ENCODE measurements at places on chromosomes 12 and 14.

DNA sequence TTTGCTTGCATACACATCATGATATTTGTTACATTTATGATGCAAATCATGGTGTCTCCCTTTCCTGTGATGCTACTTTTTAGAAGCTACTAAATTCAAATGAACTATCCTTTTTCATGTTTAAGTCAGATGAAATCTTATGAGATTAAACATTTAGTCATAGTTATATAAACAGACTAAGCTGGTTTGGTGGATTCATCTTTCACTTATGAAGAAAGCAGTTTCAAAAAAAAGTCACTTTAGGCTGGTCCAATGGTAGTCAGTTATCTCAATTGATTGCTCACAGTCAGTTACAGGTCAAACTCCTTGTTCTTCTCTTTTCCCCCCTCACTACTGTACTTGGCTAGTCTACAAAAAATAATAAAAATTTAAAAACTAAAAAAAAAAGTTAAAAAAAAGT lies 19.7 kb downstream of the SYCP3 start:
- DNase-seq, result no peak

DNA sequence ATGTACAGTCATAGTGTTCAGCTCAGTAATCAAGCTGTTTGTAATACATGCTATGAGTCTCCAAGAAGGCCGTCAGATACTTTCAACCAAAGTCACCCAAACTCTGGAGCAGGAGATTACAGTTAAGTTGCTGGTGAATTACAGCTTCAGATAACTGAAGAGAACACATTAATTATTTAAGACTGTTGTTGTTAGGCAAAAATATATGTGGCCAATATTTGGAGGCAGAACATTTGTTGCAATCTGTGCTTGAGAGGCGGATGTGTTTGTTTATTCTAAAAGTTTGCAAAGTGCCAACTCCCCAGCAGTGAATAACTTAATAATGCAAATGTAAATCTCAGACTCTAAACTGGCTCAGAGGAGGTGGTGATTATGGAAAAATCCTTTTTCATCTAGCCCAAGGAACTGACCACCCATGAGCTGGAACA lies 300.7 kb upstream of the TBX3 start:
- no peak for DNase-seq

GRCh38 chr12:26473291-26473690 lies 277.9 kb downstream of the SSPN start:
- no peak for DNase-seq

GRCh38 chr12:83102499-83102898 lies 415.8 kb downstream of the TMTC2 start:
- DNase-seq, result no peak

DNA sequence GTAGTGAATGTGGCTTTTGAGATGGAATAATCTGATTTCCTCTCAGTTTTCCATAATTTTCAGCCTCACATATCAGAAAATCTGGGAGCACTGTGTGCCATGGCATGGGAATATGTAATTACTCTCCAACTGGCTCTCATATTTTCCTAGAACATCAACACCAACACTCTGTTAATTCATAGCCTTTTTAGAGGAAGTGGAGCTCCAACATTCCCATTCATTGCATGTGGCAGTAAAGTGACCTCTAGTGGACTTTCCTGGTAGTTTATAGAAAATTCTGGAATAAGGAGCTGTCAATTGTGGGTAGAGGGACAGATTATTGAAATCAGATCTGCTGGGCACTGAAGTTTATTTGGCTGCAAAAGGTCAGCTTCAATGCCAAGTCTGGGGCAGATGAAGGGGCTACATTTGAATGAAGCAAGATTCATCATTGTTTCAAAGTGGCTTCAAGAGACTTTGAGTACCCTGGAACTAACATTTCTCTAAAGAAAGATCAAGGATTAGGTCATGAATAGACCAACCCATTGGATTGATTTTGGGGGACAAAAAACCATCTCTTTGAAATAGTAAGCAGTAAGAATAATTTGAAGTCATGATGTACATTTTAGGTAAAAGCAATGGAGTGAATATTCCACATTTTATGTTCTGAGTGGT lies 23.6 kb upstream of the USP44 start:
- DNase-seq, result no peak

GRCh38 chr14:85123755-85124154 lies 406.2 kb upstream of the FLRT2 start:
- DNase-seq, result no peak

- DNase-seq, result no peak
Observed at GRCh38 chr12:4240161-4240783, 33.3 kb upstream of the CCND2 start.

DNA sequence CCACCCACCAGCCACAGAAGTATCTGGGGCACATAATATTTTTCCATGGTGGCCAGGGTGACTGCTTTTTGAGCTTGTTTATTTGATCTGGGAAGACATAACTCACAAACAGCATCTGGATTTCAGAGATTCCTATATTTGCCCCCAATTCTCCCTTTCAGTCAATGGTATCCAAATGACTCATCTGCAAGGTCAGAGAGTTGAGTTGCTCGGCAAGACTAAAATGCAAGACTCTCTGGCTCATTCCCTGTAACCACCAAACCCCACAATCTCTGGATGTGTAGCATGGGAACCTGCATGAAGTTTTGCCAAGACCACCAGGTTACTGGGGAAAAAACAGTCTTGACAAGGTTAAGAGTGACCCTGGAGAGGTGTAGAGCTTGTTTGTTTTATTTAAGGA lies 174.9 kb upstream of the FAR2 start:
- DNase-seq, result no peak

DNA sequence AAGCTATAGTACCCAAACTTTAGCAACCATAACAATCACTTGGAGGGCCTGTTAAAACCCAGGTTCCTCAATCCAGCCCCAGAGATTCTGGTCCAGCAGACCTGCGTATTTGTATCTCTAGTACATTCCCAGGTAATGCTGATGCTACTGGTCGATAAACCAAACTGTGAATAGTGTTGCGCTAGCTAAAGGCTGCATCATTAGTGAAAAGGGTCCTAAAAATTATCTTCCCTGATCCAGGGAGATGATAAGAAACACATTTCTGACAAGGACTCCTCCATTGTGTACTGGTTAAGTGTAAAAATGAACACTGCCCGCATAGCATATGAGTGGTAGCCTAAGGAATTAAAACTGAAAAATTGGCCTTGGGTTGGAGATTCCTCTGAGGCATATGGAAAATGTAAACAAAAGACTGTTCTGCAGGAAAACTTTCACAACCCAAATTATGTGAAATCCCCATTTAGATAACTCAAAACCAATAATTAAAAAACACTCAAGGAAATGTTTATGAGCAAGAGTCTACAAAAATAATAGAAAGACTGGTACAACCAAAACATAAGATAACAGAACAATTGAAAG lies 322.7 kb downstream of the CEP128 start:
- DNase-seq, result no peak

DNA sequence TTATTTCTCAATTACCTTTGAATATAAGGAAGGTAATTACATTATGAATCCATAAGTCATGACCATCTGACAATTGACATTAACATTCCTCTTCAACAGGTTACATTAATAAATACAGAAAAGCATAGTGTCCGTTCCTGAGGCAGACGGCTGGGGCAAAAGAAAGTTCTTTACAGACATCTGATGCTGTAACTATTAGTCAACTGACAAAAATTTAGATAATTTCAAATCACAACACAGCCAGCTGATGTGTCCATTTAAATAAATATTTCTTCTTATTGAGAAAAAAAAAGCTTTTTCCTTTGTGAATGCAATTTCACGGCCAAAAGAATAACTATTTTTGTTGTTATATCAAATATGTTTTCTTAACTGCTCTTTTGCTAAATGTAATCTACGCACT lies 9.2 kb upstream of the PYROXD1 start:
- DNase-seq, result no peak

DNA sequence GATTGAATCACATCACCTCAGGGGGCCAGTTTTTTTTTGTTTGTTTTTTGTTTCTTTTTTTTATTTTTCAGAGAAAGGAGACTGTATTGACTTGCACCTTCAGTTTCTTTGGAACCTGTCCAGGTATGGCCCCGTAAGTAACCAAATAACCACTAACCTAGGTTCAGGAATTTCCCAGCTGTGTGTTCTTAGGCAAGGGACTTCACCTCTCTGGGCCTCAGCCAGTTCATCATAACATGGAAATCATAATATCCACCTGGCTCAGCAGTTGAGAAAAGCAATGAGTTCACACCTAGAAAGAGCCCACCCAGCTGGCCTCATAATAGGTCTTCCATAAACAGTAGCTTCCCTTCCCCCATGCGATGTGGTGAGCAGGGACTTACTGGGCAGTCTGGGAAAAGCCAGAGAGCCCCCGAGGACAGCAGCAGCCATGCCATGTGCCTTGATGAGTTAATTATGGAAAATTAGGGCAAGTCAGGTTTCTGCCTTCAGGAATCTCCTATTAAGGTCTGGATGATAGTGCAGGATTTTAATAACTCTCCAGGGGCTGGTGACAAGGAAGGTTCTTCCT lies 27.4 kb upstream of the WSCD2 start:
- no peak for DNase-seq
